ENCODE measurements at places on chromosomes 2 and 18.
A peak's percentile ranks its signal among the peaks of the same experiment; 100 is the strongest.

DNA sequence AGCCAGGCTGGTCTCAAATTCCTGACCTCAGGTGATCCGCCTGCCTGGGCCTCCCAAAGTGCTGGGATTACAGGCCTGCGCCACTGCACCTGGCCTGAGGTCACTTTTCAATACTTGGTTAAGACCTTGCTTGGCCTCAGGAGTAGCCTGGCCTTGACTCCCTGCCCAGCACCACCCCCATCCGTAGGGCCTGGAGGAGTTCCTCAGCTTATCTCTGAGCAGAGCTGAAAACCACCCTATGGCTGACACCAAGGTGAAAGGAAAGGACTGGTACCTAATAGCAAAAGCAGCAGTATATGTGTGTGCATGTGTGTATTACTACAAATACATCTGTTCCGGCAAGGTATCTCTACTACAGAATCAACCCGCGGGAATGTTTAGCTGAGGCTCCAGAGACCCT, 56.0 kb downstream of the STEAP3 start:
- DNase-seq: no peak

DNA sequence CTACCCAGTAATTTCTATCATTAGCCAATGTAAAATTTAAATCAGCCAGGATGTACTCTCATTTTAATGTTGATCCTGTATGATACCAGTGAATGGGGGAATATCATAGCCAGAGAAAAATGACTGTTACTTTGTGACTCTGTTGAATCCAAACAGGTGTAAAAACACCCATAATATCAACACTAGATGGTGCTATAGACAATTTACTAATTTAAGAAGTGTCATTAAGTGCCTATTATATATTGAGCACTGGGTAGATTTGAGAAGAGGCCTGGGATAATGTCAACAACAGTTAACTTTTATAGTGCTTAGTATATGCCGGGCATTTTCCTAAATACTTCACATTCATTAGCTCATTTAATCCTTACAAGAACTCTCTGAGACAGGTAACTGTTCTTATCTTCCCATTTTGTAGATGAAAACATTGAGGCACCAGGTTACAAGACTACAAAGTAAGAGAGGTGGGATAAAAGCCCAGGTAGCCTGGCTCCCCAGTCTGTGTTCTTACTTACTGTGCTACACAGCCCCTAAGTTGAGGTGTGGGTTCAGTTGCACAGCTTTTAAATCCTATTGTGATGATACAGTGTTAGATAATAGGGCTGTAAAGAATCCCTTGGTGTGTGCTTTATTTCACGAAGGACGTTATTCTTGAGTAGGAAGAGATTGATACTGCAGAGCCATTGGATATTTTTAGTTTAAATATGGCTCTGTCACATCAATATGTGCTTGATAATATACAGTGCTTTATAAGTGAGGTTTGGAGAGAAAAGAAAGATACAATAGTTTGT, 325.5 kb downstream of the AGPS start:
- no peak for DNase-seq

DNA sequence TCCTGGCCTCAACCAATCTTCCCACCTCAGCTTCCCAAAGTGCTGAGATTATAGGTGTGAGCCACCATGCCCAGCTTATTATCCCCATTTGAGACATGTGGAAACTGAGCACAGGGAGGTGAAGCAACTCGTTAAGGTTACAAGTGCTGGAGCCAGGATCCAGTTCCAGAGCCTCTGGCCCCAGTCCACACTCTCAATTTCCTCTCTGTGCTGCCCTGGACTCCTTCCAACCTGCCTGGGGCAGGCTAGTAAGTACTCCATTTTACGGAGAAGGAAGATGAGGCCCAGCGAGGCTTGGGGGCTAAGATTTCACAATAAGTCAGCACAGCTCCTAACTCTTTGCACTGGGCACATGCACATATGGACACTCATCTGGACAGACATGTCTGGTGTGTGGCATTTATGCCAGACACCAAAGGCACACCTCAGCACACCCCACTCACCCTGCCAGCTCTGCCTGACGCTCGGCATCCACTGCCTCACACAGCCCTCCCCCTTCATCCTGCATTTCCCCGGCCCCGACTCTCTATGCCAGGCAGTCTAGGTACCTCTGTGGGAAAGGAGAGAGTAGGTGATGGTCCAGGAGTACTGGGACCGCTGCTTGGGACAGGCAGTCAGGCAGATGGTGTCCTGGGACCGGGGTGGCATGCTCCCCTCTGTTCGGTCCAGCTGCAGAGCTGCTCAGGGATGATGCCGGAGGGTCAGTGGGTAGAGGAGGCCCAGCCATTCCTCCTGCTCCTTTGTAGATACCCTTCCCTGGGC, 20.5 kb downstream of the CFAP65 start:
- peak; percentile 27 for DNase-seq

DNA sequence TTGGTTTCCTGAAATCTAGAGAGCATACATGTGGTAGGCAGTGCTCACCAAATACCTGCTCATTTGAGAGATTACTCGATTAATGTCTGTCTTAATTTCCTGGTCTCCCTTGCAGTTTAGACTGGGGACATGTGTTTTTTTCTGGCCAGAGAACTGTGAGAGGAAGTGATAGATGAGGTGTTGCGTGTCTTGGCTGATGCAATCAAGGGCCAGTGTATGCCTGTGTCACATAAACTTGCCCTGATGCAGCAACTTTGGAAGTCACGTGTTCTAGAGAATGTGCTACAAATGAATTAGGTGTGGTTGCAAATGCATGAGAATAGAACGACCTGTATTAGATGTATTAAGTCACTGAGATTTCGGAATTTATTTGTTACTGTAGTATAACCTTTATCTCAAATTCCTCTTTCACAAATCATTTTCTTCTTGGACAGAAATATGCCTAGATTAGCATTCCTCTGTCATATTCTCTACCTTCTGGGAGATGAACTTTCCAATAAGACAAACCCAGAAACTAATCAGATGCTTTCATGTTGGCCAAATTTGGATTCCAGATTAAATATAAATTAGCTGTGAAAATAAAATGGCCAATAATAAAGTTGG, 9.9 kb upstream of the IL1A start:
- DNase-seq: peak; percentile 53

GRCh38 chr2:236239276-236240065, 24.7 kb downstream of the ASB18 start:
- no peak for DNase-seq

DNA sequence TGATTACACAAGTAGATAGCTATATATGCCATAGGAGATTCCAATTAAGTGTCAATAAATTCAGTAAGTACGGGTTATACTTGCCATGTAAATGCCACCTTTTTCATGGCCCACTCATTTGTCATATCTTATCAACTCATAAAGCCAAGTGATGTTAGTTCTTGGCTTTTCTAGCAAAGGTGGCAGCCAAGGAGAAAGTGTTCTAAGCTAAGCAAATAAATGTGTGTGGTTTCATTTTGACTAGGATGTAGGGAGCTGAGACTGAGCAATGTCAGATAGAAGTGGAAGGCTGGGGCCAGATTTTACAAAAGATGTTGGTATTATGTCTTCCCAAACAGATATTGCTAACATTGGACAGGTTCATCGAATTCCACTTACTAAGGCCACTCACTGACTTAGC, 952.0 kb downstream of the SLC4A3 start:
- no peak for DNase-seq

GRCh38 chr2:177394594-177394973, 2.0 kb downstream of the AGPS start:
- DNase-seq: no peak

- DNase-seq: no peak
These were observed 1401.2 kb upstream of the CELF4 start for GRCh38 chr18:38966841-38967240.

DNA sequence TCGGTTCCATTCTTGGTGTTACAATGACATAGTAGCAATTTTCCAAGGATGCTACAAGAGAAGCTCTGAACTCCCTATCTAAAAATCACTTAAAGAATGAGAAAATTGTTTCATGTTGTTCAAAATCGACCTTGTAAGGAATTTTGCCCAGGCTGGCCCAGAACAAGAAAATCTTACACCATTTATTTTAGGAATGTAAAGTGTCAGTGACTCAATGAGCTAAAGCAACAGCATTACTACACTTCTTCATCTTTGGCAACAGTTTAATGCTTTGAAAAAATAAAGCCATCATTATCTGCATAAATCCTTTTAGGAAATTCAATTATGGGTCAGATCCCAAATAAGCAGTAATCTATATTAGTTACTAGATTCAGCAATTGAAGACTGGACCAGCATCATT, 38.6 kb downstream of the SLC25A12 start:
- DNase-seq: no peak

DNA sequence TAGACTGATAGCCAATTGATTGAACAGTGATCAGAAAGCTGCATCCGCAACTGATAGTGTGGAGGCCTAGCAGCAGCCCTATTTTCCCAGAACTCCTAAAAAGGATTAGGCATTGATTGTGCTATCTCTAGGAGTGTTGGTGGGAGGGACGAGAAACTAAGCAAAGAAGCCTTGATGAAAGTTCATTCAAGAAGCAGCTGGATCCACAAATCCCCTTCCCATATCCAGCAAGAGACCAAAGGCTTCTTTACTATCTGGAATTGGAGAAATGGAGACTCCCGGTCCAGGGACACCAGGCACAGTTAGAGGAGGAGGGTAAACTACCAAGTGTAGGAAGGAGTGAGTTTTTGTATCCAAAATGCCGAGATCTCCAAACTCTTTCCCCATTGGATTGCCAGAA, 151.5 kb downstream of the ALK start:
- no peak for DNase-seq

GRCh38 chr2:159211447-159212396, 74.8 kb downstream of the WDSUB1 start:
- no peak for DNase-seq

DNA sequence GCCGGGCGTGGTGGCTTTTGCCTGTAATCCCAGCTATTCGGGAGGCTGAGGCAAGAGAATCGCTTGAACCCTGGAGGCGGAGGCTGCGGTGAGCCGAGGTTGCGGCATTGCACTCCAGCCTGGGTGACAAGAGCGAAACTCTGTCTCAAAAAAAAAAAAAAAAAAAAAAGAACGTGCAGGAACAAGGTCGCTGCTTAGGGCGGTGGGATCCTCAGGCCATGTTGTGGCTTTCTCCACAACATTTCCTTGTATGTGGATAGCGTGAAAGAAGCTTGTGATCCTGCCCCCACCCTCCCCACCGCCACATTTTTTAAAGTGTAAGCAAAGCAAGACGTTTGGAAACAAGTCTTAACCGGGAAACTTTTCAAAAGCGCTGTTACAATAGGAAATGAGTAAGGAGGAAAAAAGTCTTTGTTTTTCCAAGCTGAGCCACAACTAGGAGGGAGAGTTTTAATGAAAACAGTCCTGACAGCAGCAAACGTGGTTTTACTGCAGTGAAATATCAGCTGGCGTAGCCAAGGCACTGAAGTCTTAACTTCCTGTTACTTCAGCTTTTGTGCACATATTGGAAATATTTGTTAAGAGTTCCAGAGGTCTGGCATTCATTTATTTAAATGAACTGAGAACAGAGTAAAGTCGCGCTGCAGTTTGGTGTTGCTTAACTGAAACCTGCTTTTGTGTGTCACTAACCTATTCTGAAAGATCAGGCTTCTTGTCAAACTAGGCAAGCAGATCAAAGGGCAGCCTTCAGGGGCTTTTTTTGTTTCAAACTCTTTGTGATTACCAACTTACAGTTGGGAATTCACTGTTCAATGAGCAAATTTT, 3.8 kb downstream of the TGIF1 start:
- DNase-seq: peak; percentile 45

DNA sequence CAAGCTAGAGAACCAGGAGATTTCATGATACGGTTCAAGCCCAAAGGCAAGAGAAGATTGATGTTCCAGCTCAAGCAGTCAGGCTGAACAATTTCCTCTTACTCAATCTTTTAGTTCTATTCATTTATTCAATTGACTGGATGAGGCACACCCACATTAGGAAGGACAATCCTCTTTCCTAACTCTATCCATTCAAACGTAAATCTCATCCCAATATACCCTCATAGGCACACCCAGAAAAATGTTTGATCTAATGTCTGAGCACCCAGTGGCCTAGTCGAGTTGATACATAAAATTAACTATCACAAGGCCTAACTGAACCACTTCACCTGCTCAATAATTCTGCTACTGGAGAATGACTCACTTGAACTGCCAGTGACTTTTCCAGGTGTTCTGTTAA, 180.7 kb downstream of the RAD51AP2 start:
- no peak for DNase-seq

GRCh38 chr2:23502096-23502495, 117.1 kb downstream of the KLHL29 start:
- DNase-seq: no peak
